ENCODE measurements at places on chromosomes 2 and 18. TPM values are rescaled to one million over a fixed set of nuclear protein-coding genes. Genes with fewer than 3 reads are reported as not detected.

DNA sequence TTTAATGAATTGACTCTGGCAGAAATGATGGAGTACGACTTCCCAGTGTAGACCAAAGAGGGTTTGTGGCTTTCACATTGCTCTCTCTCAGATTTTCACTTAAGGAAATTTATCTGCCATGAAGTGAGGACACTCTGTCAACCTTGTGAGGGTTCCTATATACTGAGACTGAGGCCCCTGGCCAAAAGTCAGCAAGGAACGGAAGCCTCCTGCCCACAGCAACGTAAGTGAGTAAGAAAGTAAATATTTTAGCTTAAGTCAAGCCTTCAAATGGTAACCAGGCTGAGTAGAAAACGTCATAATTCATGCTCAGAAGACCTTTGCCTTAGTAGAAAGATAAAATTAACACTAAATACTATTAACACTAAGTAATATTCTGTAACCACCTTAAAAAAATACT is 1080.5 kb upstream of the ACVR2A start:
- DNase-seq, result peak; percentile 75

DNA sequence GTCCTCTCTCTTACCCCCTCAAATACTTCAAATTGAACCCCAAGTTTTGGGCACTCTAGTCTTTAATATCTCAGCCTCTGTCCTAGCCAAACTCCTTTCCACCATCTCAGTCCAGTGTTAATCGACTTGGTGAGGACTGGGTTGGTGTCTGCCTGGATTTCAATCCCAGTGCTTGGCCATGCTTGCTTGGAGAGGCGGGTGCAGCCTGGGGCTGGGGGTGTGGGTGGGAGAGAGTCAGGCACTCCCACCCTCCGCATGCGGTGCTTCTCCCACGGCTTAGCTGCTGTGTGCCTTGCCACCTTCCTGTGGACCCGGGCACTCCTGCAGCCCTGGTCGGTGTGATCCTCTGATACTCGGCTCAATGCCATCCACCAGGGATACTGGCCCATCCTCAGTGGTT is 220.8 kb upstream of the HDAC4 start:
- DNase-seq, result no peak

- peak; percentile 50 for DNase-seq
Observed at GRCh38 chr2:30653847-30654246, 153.4 kb downstream of the CAPN13 start.

GRCh38 chr2:64924170-64924934 is 64.8 kb upstream of the SLC1A4 start:
- no peak for DNase-seq

- DNase-seq, result peak; percentile 89
Observed at GRCh38 chr2:134137182-134137611, 116.7 kb upstream of the MGAT5 start.

DNA sequence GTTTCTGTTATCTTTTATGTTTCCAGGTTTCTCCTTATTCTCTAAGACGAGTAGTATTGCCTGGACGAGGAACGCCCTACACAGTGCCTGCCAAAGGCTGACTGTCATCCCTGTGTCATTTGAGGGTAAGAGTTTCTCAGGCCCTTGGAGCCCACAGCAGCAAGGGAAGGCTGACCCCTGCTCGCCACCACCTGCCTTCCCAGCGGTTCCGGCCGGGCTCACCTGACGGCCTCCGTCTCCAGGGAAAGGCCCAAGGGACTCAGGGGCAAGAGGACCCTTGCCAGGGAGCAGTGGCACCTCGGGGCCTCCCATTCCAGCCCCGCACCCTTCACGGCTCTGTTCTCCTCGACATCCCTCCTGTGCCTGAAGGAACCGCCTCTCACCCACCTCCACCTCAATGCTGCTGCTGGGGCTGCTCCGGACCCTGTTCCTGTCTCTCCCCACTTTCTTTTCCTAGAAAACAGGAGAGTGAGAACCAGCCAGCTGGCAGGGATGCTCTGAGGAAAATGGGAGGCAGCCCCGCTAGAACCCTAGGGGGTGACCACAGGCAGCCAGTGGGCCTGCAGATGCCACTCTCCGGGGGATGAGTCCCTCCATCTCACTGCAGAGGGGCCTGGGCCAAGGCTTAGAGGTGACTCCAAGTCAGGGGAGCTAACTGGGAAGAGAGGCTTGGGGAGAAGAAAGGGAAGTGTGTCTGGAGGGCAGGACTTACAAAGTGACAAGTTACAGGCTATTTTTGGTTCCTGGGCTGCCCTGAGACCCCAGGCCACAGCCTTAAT is 1.9 kb downstream of the LIMS2 start:
- DNase-seq, result no peak

DNA sequence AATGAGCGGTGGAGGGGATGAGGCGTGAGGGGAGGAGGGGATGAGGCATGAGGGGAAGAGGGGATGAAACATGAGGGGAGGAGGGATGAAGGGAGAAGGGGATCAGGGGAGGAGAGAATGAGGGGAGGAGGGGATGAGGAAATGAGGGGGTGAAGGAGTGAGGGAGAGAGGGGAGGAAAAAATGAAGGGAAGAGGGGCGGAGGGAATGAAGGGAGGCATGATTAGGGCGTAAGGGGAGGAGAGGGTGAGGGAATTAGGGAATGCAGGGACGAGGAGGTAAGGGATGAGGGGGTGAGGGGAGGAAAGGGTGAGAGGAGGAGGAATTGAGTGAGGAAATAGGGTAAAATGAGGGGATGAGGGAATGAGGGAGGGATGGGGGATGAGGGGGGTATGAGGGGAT is 40.5 kb downstream of the AQP12A start:
- no peak for DNase-seq

GRCh38 chr18:74116633-74117554 is 30.7 kb downstream of the FBXO15 start:
- DNase-seq, result no peak

DNA sequence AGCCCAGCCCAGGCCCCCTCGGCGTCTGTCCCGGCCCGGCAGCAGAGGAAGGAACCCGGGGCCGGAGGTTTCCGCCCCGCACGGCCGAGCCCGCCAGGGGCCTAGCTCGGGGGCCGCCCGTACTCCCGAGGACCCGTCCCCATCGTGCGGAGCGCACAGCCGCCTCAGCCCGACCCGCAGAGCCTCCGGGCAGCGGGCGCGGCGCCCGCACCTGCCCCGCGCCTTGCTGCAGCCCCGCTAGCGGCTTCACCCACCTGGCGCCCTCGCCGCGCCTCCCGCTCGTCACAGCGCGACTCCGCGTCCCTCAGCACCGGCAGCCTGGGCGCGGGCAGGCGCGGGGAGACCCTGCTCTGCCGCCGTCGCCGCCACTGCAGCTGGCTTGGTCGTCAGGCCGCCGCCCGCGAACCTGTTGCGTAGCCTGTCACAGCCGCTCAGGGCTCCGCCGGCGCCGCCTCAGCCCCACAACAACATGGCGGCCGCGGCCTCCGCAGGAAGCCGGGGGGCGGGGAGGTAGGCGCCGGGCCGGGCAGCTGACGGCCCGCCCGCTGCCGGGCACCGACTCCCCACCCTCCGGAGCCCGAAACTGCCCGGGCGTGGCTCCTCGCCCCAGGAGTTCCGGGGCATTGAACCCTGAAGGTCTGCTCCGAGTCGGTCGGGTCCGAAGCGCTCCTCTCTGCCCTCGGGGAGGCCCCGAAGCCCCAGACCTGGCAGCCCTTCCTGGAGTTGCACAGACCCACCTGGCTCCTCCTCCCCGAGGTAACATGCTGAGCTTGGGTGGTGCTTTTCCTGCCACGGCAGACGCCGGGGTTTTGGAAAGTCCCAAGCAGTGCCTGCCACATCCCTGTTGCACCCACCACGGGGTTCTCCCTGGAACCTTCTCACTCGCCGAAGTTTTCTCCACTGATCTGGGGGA is at the start of gene ITSN2:
ITSN2 (minus strand) TSS at position 487 of the 913 bp plus-strand sequence. CDS start 32,454 bp downstream, outside the sequence.
- peak; percentile 75 for DNase-seq

DNA sequence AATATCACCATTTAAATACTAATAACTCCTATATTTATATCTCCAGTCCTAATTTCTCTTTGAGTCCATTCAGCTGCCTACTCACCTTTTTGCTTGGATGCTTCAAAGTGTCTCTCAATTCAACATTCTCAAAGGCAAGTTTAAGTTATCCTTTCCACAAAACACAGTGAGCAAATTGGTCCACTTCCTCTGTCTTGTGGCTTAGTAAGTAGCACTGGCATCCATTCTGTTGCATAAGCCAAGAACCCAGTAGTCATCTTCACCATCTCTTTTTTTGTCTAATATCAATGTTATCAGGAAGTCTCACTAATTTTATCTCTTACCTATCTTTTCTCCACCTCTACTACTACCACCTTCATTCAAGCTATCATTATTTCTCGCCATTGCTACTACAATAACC is 27.4 kb upstream of the IL1RL1 start:
- DNase-seq, result no peak

The GPR155 gene
- 3.5 TPM for total RNA-seq

The MC4R gene
- total RNA-seq, result not detected

The HOXD4 gene
- total RNA-seq, result not detected

The UGT1A5 gene
- not detected for total RNA-seq

The VIT gene
- not detected for total RNA-seq
